ENCODE measurements at places on chromosomes 6 and 20.

GRCh38 chr20:47032933-47033578 lies 138.4 kb downstream of the EYA2 start:
- no peak for DNase-seq

GRCh38 chr6:89257346-89257745 lies 40.2 kb upstream of the GABRR1 start:
- no peak for DNase-seq

DNA sequence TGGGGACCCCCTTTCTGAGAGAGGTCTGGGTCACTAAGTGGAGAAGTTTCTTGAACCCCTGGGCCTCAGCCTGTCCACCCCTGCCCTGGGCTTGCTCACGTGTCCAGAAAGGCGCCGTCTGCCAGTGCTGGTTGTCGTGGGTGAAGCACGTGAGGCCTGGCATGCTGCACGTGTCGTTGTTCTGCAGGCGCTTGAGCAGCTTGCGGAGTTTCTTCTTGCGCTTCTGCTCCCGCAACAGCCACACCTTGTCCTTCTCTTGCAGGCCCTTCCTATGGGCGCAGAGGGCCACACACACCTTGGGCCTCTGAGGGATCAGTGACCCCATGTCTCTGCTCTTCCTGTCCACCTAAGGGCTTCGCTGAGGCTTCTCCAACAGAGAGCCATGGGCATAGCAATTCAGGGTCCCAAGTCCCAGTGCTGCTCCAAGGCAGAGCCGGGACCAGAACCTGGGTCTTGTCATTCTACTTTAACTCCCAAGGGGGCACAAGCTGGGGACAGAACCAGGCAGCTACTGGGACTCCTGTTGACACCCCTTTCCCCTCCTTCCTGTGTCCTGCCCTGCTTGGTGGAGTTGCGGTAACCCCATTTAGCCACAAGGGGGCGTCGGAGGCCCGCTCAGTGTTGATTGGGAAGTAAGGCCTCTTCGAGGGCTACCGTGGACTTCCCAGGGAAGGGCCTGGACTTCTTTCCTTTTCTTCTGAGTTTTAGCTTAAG lies 121.8 kb downstream of the SULF2 start:
- no peak for DNase-seq

DNA sequence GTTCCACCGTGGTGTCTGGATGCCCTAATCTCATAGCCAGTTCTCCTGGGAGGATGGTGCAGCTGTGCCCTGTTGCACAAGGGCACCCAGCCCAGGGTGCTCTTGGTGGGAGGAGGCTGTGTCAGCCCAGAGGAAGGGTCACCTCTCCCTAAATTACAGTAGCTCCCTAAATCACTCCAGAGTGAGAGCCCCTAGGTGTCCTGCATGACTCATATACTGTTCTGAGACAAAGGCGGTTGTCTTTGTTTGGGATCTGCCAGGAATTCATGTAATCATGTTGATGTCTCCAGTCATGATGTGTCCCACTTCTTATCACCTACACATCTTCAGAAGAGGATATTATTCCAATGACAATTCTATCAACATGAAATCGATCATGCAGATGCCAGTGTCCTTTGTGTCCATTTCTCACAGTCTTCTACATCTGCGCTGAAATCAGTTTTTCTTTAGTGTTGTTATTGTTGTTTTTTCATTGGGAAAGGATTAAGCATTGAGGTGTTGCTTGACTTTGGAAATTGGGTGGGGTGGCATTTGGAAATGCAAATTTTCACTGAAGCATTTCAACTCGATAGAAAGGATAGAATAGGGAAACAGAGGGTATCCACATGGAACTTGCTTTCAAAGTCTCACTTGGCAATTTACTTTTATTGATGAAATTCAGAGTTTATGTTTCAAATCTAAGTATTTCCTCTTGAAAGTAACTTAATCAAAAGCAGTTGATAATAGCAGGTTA lies 19.5 kb downstream of the PERP start:
- DNase-seq: no peak

GRCh38 chr6:119736296-119737021 lies 386.9 kb upstream of the MAN1A1 start:
- no peak for DNase-seq

DNA sequence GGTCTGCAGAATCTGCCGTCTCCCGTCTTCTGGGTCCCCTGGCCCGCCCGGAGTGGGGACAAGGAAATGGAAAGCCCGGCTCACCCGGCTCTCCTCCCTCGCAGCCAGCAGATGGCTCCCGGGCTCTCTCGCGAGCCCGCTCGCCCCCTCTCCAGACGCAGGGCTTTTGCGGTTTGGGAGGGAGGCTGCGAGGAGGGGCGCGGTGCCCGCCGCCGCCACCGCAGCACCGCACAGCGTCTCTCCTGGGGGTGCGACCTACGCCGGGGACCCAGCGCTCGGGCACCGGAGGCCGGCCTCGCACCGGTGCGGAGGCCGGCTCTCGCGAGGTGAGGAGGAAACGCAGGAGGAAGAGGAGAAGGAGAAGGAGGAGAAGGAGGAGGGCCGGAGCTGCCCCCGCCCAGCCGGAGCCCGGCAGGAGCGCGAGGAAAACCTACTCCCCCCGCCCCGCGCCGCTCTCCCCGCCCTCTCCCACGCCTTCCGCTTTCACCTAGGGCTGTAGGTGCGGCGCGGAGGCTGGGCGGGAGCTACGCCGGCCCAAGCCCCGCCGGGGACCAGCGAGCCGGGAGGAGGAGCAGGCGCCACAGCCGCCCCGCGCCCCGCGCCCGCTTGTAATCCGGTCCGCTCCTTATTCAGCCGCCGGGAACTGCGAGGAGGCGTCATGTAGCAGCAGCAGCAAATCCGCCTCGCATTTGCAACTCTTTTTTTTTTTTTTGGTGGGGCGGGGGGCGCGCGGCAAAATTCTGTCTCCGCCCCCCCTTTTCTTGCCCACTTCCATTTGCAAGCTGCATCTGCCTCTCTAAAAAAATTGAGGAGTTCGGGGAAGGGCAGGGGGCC lies at the start of gene CARMIL1:
CARMIL1 (plus strand) TSS at position 461 of the 834 bp plus-strand sequence. CDS start 422 bp downstream, outside the sequence.
- no peak for DNase-seq
